ENCODE measurements at places on chromosomes 2 and 18.

- DNase-seq, result no peak
Measured at GRCh38 chr18:58955738-58956137, 91.1 kb downstream of the ZNF532 start.

- no peak for DNase-seq
Measured at GRCh38 chr18:51490860-51491259, 293.4 kb upstream of the MEX3C start.

- no peak for DNase-seq
Measured at GRCh38 chr2:192196421-192197194, 1.9 kb upstream of the TMEFF2 start.

- no peak for DNase-seq
Measured at GRCh38 chr2:27078267-27079194, at the start of gene EMILIN1. TSS of gene EMILIN1 (plus strand) at chr2:27078615. CDS start at chr2:27079066, 451 bp downstream.

- DNase-seq, result no peak
Measured at GRCh38 chr18:434410-434809, 66.1 kb downstream of the COLEC12 start.

DNA sequence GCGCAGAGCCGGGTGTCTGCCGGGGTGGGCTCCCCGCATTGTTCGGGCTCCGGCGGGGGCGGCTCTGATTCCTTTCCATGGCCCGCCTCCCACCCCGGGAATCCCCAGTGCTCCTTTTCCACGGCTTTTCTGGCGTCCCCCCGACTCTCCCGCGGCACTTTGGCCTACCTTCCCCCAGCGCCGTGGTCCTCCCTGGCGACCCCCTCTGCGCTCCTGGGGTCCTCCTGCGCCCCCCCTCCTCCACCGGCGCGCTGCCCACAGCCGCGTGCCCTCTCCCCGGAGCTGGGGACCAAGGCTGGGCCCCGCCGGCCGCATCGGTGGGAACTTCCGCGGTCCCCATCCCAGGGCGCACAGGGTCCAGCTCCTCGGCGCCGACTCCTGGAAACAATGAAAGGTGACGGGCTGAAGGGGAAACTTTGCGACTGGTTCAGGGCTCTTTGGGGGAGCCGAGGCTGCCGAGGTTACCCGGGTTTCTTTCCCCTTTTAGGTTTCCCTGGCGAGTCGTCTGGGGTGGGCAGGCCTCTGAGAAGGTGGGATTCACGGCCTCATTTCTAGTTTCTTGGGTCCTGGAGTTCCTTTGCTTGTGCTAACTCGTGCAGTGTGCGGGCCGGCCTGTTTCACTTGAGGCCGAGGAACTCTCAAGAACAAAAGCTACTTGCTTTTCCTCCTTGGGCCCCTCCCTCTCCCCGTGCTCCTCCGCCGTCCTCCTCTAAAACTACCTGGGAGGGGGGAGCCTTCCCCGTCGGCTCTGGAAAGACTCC is 2.2 kb downstream of the TGIF1 start:
- peak; percentile 20 for DNase-seq

DNA sequence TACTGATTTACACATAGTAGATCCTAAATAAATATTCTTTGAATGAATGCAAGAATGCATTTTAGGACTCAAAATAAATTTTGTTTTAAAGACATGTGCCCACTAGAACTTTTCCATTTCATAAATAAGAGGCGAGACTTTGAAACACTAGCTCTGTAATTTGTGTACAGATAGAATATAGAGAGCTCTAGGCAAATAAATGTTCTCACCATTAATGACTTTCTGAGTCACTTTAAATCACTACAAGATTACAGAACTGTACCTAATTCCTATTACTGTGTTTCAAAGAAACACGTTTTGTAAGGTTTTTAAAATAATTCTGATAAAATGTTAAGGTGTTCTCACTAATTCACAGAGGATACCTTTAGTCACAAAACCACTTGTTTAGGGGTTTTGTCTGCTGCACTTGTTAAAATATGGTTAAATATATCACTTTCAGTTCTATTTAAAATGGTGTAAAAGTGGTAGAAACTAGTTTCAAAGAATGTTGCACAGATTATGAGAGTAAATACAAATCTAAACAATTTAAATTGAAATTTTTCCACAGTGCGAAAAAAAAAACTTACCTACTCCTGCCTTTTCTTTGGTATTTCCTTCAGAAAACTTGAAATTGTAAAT is 158.7 kb upstream of the ZC3H15 start:
- no peak for DNase-seq

DNA sequence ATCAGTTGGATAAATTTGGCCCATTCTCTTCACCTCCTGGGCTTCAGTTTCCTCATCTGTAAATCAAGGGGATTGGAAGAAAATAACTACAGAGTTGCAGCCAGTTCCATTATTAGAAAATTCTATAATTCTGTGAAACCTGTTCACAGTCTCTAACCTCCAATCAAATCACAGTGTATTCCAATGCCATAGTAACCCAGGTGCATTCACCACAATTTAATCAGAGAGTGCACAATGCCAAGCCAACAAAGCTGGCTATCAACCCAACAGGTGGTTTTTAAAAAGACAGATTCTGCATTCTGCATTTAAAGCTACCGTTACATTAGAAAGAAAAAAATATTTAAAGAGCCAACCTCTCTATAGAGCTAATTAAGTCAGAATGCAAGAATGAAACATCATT is 308.6 kb downstream of the RNF144A start:
- DNase-seq, result no peak

- DNase-seq, result no peak
Measured at GRCh38 chr2:195709901-195710806, 53.1 kb downstream of the SLC39A10 start.

- DNase-seq, result no peak
Measured at GRCh38 chr2:230949966-230950873, 25.2 kb upstream of the GPR55 start.

GRCh38 chr2:8022908-8023640 is 658.8 kb upstream of the ID2 start:
- DNase-seq, result no peak

DNA sequence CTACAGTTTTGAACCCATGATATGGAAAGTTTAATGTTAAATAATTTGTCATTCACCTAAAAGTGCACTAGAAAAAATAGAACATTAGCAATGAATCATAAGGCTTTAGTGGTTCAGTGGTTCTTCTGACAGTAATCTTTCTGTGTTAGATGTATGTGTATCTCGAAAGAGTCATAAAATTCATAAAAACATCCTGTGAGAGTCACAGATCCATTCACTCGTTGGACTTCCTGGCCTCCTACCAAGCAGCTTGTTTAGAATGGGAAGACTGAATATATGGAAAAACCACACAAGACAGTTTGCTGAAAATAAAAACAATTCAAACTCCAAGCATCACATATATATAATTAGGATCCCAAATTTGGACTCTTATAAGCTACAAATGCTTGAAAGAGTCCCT is 34.8 kb downstream of the ADNP2 start:
- no peak for DNase-seq
